NB4 (cell line): ENCODE measurements at places on chromosomes 6 and 20.
A peak's percentile ranks its signal among the peaks of the same experiment; 100 is the strongest.

DNA sequence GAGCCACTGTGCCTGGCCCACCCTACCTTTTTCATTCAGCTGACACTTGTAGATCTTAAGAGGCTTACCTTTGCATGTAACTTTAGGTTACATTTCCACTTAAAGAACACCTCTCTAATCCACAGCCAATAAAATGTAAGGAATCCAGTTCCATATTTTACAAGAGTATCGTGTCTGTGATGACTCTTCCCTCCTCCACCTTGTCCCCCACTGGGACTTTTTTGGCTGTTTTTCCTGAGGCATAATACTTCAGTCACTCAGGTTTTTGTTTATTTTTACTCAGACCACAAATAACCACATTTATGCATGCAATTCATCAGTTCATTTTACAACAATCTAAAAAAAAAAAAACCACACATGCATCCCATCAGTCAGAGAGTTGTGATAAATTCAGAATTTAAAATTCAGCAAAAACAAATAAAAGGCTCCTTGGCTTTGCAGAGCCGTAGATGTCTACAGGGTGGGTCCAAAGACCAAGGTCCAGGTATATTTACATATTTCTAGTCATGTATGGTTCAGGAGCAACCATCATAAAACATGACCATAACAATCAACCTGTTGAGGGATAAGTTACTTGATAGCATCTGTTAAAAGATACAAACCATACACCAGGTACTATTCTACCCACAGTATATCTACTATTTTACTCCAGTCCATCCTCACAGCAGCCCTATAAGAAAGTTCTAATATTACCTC lies 9.9 kb downstream of the ATXN1 start:
- DNase-seq, result no peak

DNA sequence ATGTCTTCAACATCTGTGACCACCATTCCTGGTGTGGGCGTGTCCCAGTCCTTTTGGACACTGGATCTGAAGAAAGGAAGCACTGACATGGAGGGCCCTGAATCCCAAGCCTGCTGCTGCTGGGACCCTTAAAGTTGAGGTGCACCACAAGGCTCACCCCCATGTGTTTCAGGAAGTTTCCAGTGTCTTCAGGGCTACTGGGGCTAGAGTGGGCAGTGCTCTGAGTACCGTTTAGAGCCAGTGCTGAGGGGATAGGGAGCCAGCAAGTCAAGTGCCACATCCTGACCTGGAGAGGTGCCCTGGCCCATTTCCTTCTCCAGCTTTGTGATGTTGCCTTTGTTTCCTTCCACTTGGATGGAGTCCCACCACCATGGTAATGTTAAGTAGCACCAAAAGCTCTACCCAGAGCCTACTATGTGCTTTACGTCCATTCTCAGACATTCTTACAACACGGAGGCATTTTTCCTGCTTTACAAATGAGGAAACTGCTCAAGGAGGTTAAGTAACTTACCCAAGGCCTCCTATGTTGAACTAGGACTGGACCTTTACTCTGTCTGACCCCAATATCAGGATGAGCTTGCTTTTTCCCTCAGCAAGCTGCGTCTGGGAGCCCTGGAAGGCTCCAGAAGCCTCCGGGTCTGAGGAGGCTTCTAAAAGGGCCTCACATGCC lies 552 bp upstream of the DEF6 start:
- DNase-seq, result no peak

- no peak for DNase-seq
These were observed 104.7 kb upstream of the CEP85L start for GRCh38 chr6:118755941-118756646.

DNA sequence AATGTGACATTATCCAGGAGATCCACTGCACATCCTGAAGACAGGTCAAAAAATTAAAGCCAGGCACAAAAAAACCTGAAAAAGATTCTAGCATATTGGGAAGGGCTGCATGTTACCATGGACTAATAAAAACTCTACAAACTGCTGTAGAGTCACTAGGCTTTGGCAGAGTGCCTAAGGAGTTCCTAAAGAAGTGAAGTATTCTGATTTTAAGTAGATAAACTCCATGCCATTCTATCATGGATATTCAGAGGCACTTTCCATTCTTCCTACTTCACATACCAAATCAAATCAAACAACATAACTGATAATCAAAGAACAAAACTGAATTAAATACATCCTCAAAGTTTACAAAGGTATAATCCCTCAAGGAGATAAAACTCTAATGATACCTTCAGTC lies 3.0 kb upstream of the MBOAT1 start:
- DNase-seq, result no peak

- DNase-seq, result no peak
These were observed 71.1 kb downstream of the ASCC3 start for GRCh38 chr6:100810015-100810414.

GRCh38 chr6:90795078-90795477 lies 208.2 kb upstream of the MAP3K7 start:
- no peak for DNase-seq

GRCh38 chr20:7087803-7088202 lies 320.3 kb downstream of the BMP2 start:
- no peak for DNase-seq

- no peak for DNase-seq
These were observed 28.4 kb upstream of the RIN2 start for GRCh38 chr20:19729672-19730071.

DNA sequence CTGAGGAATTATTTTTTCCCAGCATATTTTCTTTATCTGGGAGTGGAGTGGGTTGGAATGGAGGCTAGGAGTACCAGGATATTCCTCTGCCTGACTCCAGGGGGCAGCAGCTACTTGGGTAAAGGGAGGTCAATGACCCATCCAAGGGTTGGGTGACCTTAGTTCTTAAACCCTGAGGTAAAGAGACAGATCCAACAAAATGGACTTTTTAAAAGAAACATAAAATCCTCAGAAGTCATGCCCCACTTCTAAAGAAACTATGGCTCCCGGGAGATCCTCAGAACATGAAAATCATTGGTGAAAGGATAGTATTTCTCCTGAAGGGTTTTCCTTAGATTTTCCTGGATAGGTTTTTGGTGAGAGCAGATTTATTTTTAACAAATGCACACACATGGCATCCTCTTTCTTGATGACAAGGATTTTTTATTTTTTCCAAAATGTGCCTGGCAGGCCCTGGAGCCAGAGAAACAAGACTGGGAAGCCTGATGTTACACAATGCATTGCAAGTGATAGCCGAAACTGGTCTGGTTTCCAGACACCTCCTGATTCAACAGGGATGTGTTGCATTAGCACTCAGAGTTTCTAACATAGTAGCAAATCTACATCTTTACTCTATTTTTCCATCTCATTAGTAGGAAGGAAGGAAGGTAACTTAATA lies 240.9 kb upstream of the BTBD3 start:
- DNase-seq, result peak; percentile 62

GRCh38 chr20:44738813-44739477 lies 6.7 kb upstream of the KCNK15 start:
- DNase-seq, result peak; percentile 74

DNA sequence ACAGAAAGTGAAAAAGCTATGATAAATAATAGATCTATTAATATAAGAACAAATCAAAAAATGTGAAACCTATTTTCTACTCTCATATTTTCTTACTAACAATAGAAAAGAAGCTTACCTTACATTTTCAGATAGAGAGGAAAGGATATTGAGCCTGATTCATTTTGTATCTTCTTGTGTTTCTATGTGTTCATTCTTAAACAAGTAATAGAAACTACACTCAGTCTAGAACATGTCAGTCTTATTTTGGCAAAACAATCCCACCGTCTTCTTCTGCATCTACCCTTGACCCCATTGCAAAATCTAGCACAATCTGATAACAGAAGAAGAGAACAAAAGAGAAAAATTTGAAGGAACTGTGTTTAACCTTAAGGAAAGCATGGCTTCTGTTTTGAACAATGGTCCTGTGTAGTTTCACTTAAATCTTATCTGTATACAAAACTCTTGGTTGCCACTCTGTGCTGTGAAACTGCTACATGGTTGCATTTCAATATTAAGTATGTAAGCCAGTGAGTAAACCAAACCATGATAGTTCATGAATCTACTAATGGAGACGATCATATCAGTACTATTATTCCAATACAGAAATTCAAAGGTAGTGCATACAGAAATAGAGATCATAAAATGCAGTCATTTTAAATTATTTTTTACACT lies 69.5 kb upstream of the LGSN start:
- no peak for DNase-seq

DNA sequence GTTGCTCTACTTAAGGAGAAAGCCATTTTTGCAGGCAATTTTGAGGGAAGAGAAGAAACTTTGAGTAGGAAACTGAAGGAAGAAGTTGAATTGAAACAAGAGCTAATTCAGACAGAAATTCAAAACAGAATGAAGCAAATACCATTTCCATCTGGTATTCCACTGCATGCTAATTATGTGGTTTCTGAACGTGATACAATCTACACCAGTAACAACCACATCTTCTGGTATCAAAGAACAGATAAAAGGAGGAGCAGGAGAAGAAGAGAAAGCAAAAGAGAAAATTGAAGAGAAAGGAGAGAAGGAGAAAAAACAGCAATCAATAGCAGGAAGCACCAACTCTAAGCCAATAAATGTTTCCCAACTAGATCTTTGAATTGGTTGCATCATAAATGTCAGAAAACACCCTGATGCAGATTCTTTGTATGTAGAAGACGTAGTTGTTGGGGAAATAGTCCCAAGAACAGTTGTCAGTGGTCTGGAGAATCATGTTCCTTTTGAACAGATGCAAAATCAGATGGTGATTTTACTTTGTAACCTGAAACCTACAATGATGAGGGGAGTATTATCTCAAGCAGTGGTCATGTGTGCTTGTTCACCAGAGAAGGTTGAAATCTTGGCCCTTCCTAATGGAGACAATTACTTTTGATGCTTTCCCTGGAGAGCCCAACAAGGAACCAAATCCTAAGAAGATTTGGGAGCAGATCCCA lies 132.4 kb downstream of the MACROD2 start:
- DNase-seq, result no peak

DNA sequence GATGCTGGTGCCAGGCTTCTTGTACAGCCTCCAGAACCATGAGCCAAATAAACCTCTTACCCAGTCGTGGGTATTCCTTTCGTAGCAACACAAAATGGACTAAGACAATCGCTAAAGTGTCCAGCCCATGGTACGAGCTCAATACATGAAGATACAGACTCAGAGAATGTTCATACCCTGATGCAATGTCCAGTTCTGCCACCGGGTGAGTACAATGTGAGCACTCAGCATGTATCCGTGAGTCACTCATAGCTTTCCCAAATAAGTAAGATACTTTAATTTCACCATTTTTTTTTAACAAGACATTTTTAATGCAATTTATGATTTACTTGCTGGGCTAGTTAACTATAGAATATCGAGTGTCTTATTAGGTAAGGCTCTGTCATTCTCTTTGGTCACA lies 26.7 kb upstream of the PDE10A start:
- DNase-seq, result no peak

GRCh38 chr20:39849664-39850063 lies 839.4 kb downstream of the MAFB start:
- no peak for DNase-seq

- DNase-seq, result peak; percentile 38
These were observed 188.8 kb downstream of the HIVEP2 start for GRCh38 chr6:142756215-142756630.

GRCh38 chr6:51788121-51788520 lies 299.3 kb downstream of the PKHD1 start:
- DNase-seq, result no peak

- DNase-seq, result no peak
These were observed at the start of gene COL21A1 for GRCh38 chr6:56246881-56247653. COL21A1 (minus strand) TSS chr6:56247580; CDS start chr6:56182618, 64,962 bp downstream.

- DNase-seq, result peak; percentile 72
These were observed 31.7 kb upstream of the HINT3 start for GRCh38 chr6:125924697-125925358.

DNA sequence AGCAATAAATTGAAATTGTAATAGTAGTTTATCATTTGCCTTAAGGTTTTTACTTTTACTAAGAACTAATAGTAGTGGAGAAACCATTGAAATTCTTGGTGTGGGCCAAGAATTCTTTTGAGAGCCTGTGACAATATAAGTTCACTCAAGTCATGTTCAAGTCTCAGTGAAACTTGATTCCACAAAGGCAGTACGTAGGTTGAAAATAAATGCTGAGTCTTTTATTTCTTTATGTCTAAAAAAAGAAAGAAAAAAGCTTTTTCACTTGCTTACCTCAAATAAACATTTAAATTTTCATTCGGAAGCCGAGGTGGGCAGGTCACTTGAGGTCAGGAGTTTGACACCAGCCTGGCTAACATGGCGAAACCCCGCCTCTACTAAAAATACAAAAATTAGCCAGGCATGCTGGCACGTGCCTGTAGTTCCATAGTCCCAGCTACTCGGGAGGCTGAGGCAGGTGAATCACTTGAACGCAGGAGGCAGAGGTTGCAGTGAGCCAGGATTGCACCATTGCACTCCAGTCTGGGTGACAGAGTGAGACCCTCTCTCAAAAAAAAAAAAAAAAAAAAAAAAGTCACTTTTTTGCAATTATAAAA lies 57.8 kb upstream of the NELFCD start:
- DNase-seq, result no peak

GRCh38 chr6:143949535-143949934 lies 58.5 kb downstream of the PLAGL1 start:
- no peak for DNase-seq

GRCh38 chr6:158376631-158377081 lies 64.4 kb downstream of the TULP4 start:
- DNase-seq, result no peak

DNA sequence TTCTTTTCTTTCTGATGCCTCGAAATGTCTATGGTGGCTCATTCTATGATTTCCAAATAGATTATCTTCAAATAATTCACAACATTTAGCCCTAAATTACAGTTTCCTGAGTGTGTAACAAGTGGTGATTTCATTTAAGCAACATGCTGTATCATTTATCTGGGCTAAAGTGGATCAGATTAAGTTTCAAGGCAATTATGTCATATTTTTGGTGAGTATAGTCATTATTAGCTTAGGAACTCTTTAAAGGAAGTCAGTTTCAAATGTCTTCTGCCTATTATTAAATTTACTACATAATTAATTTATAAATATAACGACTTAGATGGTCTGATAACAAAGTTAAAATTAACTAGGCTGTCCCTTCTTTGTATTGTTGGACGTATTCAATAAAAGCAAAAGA lies 847.9 kb upstream of the FLRT3 start:
- DNase-seq, result no peak

GRCh38 chr6:24856901-24857670 lies 58.4 kb upstream of the ARMH2 start:
- no peak for DNase-seq

- DNase-seq, result no peak
These were observed 598.4 kb upstream of the ZNF337 start for GRCh38 chr20:26295006-26295405.

- peak; percentile 100 for DNase-seq
These were observed 164.9 kb upstream of the RREB1 start for GRCh38 chr6:6942831-6943230.

DNA sequence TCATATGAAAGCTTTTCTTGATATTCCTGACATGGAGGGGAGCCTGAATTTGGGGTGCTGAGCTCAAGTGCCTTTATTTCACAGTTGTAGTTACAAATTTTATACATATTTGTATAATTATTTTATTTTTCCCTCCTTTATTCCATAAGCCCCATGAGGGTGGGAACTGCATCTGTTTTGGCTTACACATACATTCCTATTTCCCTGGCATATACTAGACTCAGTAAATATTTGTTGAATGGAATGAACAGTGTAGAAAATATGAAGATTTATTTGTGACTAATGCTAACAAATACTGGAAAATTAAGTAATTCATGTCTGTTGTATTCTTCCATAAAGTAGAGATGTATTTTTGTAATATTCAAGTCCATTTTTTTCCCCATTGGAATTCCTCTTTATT lies 127.1 kb downstream of the MYO6 start:
- no peak for DNase-seq
